ENCODE measurements at places on chromosomes 6 and 20.

DNA sequence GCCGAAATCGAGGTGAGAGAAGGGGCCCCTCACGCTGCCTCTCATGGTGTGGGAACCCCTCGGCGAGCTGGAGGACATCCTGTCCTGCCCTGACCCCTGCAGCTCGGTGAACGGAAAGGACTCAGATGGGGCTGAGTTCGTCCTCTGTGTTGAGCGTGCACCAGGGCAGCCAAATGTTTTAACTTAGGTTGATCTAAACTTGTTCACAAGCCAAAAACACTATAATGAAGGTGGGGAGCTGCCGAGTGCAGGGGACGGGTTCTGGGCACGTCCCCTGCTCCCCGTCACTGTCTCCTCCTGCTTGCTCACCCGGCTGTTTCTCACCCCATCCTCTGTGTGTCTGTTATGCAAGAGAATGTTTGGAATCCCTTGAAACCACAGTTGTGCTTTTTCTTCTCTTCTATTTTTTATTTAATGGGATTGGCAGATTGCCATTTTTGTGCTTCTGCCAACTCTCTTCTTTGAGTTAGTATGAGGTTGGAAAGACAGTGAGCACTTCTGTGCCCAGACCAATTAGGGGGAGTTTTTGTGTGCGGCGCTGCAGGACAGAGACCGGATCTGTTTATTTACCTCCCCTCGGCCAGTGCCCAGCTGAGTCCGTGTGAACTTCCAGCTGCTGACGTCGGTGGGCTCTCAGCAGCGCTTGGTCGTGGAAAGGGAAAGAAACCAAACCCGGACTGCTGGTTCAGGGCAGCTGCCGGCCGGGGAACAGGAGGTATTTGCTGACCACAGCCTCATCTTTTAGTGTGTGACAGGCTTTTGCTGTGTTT lies 158.1 kb downstream of the DTNBP1 start:
- no peak for DNase-seq

DNA sequence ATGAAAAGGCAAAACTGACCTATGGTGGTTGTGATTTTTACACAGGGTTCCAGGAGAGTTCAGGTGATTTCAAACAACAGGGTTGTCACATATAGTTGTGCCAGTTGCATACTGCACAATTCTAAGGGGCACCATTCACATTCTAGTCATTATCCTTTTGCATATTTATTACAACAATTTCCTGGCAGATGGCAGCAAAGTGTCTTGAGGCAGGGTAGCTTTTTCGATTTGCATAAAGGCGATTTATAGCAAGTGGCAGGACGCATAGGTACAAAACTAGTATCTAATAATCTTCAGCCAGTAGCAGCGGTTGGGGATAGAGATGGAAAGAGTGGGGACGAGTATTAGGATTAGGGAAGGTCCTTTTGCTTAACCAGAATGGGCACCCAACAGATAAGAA lies 46.5 kb upstream of the TRAF3IP2 start:
- DNase-seq, result no peak

GRCh38 chr6:109998159-109998785 lies 20.2 kb downstream of the GPR6 start:
- DNase-seq, result no peak

- DNase-seq, result no peak
These were observed 269.3 kb downstream of the ARHGAP18 start for GRCh38 chr6:129440691-129441090.

GRCh38 chr20:49796600-49797343 lies 15.9 kb upstream of the SLC9A8 start:
- no peak for DNase-seq

GRCh38 chr6:161369339-161369738 lies 95.5 kb upstream of the AGPAT4 start:
- DNase-seq, result no peak

DNA sequence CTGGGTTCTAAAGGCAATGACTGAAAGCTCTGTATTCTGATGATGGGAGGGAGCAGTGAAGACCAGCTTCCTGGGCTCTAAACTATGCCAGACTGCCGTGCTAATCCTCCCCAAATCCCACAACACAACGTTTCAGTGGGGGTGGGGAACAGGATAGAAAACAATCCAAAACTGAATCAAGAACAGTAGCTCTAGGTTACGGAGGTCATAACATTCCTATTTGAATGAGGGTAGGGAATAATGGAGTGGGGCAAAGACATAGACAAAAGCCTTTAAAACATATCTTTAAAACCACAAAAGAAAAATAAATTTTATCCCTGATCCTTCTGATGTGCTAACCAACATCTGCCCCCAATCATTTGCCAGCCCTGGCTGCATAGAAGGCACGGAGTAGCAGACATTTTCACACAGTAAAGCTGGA lies 7.8 kb downstream of the USP49 start:
- no peak for DNase-seq

DNA sequence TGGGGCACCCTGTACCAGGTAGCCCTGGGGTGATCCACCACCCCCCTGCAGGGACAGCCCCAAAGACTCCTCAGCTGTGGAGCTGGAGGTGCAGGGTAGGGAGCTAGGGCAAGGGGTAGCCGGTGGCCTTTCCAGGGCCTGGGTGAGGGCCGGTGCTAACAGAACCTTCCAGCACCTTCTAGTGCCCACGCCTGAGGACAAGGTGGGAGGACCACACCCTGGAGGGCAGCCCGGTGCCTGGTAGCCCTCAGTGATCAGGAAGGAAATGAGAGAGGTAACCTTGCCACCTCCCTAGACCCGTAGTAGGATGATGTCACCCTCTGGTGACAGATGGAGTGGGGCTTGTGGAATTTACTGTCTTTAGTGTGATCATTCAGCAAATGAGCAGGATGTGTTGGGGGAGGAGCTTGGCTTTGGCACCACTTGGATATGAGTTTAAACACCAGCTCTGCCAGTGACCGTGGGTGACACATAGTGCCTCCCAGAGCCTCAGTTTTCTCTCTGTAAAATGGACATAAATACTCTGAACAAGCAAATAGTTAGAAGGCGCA lies 187.7 kb downstream of the NFATC2 start:
- peak; percentile 28 for DNase-seq

GRCh38 chr20:9395971-9396370 lies 118.4 kb upstream of the LAMP5 start:
- no peak for DNase-seq

DNA sequence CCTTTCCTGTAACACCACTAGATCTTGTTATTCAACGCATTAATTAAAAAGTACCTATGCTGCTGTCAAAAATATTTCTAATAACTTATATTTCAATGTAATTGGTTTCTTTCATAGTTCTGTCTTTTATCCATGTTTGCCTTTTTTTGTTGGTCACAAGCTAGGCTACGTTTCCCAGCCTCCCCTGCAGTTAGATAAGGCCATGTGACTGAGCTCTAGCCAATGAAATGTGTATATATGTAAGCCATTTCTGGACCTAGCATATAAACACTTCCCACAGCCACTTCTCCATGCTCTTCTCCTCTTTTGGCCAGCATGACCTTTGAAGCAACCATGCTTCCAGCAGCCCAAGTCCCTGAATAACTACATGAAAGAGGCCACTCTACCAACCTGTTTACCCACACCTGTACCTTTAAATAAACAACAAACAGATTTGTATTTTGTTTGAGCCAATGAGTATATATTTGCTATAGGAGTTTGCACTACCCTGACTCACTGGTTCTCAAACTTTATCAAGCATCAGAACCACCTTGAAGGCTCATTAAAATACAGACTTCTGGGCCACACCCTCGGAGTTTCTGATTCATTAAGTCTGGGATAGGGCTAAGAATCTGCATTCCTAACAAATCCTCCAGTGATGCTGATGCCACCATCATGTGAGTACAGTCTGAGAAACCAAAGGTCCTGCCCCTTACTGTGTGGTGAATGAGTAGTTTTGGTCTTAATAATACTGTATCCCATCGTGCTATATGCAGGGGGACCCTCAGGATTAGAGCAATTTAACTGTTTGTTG lies 45.6 kb upstream of the BEND6 start:
- DNase-seq, result no peak

DNA sequence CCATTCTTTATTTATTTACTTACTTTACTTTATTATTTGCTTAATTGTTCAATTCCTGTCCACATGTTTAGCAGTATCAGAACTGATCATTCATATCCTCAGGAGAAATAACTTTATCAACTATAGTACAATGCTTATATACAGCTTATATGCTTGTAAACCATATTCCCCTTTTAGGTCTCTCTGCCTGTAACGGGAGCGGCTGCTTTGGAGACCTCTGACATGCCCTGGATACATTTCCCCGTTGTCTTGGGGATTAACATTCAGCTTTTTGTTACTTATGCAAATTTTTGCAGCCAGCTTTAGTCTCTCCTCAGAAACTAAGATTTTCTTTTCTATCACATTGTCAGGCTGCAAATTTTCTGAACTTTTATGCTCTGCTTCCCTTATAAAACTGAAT lies 17.6 kb upstream of the FUT9 start:
- DNase-seq, result no peak
